ENCODE measurements at places on chromosomes 12 and 14.

DNA sequence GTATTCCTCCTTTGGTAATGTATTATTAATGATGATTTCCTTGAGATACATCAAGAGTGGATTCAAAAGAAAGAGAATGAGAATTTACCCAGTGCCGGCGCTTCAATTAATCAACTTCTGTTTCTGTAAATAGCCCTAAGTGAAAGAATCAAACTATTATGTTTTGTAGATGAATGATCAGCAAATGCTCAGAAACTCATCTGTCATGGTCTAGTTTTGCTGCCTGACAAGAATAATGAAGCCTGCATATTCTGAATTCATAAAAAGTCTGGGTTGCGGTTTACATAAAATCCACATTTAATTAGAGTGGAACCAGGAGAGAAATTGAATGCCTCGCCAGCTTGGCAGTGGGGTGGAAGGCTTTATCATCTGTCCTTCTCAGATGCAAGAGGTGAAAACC, 325.3 kb downstream of the GALC start:
- DNase-seq = no peak

DNA sequence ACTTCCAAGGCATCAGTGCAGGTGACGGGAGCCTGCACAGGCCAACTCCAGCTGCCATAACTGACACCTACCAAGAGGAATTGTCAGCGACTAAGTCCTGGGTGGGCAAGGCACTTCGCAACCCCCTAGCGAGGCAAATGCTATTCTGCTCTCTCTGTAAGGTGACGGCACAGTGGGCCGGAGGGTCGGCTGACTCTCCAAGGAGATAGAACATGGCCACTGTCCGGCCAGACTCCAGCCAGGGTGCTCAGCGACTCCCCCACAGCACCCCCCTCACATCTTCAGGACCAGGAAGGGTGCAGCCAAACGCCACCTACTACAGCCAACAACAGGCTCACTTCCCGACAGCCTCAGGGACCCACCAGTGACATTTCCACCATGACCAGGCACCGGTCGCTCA, 13.2 kb downstream of the RAB35 start:
- DNase-seq = no peak

GRCh38 chr12:15602051-15602672, 187.0 kb downstream of the EPS8 start:
- no peak for DNase-seq

- no peak for DNase-seq
These were observed 11.4 kb downstream of the MMP14 start for GRCh38 chr14:22847661-22848341.

GRCh38 chr12:71075743-71076142, 82.1 kb downstream of the TSPAN8 start:
- no peak for DNase-seq

DNA sequence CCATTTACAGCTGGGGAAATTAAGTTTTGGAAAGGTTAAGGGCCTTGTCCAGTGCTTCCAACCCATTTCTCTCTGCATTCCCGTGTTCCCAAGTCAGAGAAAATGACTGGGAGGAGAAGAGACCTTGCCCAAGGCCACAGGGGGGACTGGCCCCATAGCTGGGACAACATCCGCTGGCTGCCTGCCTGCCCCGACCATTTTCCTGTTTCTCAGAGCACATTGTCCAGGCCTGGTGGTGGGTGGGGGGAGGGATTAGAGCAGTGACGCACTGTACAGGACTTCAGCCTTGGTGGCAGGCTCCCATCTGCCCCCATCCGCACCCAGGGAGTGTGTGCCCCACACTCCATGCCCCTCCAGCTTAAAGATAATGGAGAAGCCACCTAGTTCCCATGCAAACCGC, 27.7 kb downstream of the DIO3 start:
- DNase-seq = no peak

DNA sequence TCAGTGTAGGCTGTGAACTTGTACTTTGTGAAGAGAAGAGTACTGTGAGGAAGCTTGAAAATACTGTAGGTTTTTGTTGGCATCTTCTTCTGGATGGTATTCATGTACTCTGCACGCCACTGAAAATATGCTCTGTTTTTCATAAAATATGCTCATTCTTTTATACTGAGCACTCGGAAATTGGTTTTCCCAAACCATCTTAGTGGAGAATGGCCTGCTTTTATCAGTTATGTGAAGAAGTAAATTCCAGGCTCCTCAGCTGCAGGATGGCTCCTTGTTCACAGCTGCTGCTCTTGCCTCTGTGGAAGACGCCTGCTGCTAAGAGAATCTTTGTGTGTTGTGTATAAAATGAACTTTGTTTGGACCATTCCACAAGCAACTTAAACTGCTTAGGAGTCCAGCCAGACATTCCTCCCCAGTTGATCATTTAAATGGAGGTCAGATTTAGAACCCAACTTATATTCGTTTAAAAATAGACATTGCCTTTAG, 443.5 kb upstream of the RGS6 start:
- no peak for DNase-seq

- DNase-seq = no peak
These were observed 13.8 kb upstream of the ZFP36L1 start for GRCh38 chr14:68806526-68807147.

DNA sequence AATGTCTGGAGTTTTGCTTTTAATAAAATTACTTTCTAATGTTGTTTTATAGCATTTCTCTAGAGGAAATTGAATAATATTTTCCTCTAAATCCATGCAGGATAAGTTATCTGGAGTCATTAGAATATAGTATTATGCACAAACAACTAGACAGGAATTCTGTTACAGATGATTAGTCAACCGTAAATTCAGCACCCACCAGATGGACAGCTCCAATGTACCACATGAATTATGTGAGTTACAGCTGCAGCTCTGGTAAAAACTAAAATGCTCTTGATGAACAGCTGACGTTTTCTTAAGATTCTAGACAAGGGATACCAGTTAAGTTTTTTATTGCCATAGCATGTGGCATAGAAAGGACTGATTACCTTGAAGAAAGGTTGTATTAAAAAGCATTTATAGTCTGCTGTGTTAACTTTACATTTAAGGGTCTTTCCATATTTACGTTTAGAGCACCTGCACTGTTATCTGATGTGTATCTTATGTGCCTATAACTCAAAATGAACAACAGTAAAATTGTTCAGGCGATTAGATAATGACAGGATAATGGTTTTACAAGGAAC, 321.4 kb upstream of the LRFN5 start:
- no peak for DNase-seq

GRCh38 chr14:105386581-105387529, 11.5 kb upstream of the TEX22 start:
- DNase-seq = no peak

GRCh38 chr12:63036216-63036973, 101.4 kb upstream of the PPM1H start:
- DNase-seq = no peak

DNA sequence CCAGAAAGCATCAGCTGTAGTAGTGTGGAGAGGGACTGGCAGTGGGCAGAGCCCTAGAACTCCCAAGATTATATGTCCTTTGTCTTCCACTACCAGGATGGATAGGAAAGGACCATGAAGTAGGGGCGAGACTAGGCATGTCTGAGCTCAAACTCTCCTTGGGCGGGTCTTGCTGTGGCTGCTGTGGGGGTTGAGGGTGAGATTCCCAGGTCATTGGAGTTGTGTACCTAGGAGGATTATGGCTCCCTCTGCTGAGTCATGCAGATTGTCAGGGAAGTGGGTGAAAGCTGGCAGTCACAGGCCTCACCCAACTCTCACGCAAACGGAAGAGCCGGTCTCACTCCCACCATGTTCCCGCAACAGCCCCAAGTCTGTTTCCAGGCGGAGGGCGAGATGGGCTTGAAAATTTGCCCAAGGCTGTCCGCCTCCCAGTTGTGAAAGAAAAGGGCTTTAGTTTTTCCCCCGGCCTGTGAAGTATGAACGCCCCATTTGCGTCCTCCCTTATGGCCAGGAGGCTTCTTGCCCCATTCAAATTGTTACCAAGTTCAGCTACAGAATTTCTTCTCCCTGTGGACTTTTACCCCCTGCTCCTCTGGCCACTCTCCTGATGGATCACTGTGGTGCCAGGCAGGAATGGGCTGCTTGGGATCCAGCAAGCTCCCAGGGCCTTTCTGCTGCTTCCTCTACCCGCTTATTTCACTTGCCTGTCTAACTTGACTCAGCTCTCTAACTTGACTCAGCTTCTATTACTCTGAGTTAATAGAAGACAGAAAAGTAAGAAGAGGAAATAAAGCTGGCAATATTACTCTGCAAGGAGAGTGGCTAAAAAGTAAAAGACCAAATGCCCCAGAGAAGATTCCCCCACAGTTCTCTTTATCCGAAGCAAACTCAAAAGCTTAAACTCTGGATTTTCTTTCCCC, 159.3 kb downstream of the SLC2A13 start:
- DNase-seq = no peak
